ENCODE measurements at places on chromosomes 5 and 9.

GRCh38 chr9:75033791-75034473, 5.8 kb upstream of the CARNMT1 start:
- no peak for DNase-seq

GRCh38 chr5:134132372-134133187, 18.1 kb downstream of the TCF7 start:
- DNase-seq = no peak

GRCh38 chr5:73786043-73786831, 160.2 kb downstream of the ARHGEF28 start:
- no peak for DNase-seq

DNA sequence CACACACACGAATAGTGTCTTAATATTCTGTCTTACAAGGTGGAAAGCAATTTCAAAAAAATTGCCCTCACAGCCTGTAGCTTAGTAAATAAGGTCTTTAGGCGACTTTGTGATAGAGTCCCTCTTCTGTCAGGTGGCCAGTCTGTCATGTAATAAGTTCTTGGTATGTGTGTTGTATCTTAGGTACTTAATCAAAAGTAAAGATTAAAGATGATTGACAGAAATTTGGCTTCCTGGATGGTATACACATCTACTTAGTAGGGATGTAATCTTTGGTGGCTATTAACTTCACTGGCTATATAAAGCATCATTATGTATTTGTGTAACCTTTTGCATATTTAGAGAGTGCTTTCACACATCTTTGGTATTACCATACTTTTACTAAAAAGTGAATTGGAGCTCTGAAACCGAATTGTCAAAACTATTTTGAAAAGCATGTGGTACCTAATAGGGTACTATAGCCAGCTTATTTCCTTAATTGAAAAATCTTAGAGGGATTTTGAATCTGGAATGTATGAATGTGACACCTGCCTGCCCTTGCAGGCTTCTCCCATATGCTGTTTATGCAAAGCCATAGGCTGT, 3.4 kb downstream of the G3BP1 start:
- peak; percentile 77 for DNase-seq

GRCh38 chr5:123033157-123033671, 3.3 kb downstream of the PPIC start:
- DNase-seq = no peak

DNA sequence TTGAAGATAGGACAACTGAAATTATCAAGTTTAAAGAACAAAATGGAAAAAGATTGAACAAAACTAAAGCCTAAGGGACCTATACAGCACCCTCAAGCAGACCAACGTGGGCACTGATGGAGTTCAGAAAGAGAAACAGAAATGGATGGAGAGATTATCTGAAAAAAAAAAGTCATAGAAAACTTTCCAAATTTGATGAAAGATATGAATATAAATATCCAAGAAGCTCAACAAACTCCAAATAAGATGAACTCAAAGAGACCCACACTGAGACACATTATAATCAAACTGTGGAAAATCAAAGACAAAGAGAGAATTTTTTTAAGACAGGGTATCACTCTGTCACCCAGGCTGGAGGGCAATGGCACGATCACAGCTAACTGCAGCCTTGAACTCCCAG, 128.6 kb upstream of the PUM3 start:
- DNase-seq = no peak

GRCh38 chr9:131817627-131818026, 77.8 kb upstream of the RAPGEF1 start:
- DNase-seq = peak; percentile 83

DNA sequence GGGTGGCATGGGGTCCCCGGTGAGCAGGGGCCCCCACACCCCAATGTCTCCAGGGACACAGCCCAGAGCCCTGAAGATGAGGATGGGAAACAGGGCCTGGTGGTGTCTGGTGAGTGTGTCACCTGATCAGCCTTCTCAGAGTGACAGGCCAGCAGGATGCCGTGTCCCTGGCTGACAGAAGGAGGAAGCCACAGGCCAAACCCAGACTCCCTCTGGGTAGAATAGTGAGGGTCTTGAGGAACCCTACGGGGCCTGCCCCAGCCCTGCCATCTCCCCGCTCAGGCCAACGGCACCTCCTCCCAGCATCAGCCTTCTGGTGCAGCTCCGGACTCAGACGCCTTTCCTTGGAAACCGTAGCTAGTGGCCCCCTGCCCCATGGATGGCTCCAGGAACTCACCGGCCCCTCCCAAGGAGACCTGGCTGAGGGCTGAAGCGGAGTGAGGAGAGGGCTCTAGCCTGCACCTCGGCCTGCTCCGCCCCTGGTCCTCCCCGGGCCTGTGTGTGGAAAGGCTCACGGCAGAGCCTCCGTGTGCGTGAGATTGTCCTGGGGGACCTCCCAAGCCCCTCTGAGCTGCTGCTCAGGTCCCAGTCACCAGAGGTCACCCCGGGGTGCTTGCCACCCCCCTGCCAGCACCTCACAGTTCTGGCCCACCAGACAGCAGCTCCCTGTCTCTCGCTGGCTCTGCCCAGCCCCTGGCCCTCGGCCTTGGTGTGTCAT, 6.0 kb downstream of the RALGDS start:
- DNase-seq = peak; percentile 53

DNA sequence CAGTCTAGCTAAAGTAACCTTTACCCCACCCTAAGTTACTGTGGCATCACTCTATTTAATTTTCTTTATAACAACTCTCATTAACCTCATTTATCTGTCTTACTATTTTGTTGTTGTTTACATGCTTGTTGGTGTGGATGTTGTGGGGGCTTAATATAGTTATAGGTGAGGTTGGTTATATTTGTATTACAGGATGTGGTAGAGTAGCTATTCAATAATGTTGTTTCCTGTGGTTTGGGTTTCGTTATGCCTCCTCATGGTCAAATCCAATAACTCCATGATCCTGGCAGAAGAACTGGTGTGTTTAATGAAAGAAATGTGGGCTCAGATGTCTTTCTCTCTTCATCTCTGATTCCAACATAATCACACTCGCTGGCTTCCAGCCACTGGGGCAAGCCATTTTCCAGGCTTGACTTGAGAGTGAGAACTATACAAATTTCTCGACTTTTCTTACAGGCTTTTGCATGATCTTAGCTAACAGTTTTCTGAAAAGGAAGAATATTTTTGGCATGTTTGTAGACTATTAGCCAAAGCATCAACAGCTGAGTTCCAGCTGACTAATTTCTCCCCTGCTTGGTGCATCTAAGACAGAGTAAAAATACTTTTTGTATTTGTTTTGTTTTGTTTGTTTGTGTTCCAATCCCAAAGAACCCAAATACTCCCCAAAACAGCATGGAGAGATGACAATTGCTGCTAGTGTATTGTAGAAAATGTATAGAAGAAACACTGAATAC, 303.7 kb upstream of the PAPPA start:
- no peak for DNase-seq

DNA sequence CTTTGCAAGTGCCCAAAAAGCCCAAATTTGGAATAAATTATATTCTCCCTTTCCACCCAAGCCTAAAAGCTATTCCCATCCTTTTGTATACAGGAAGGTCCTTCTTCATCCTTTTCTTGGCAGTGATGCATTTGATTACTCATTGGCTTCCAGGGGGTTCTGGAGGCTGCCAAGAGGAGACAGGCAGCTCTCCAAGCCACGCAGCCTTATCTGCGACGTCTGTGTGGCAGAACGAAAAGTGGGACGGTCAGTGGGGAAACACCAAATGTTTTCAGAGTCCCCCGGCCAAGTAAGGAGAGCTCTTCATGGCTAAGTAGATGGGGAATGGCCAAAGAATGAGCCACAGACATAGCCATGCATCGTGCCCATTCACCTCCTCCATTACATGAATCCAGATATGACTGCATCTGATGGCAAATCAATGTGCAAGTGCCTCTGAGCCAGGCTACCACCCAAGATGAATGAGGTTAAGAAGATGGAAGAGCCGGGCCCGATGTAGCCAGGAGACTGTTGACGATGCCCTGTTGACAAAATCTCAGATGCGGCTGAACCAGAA, 12.1 kb downstream of the ADAM19 start:
- DNase-seq = no peak

GRCh38 chr5:110401881-110402280, 324.6 kb downstream of the TMEM232 start:
- no peak for DNase-seq

- peak; percentile 98 for DNase-seq
Observed at GRCh38 chr9:131393622-131394463, at the start of gene PRRC2B. Gene PRRC2B, plus strand, starts transcription at chr9:131394086. Its CDS starts 36,059 bp downstream, at chr9:131430145.

DNA sequence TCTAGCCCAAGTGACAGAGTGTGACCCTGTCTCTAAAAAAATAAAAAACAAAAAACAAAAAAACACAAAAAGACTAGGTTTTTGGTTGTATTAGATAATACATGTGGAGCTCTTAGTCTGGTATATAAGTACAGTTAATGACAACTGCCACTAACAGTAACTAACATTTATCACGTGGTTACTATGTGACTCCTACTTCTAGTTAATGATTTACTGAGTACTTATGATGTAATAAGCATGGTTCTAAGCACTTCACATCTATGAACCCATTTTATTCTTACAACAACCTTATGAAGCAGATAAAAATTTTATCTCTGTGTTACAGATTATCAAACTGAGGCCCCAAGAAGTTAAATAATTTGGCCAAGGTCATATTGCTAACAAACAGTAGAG, 6.1 kb upstream of the TMEFF1 start:
- DNase-seq = no peak

- DNase-seq = peak; percentile 25
Observed at GRCh38 chr9:133604214-133604613, 5.0 kb downstream of the FAM163B start.

- peak; percentile 76 for DNase-seq
Observed at GRCh38 chr5:138948471-138949222, 73.5 kb upstream of the LRRTM2 start.

DNA sequence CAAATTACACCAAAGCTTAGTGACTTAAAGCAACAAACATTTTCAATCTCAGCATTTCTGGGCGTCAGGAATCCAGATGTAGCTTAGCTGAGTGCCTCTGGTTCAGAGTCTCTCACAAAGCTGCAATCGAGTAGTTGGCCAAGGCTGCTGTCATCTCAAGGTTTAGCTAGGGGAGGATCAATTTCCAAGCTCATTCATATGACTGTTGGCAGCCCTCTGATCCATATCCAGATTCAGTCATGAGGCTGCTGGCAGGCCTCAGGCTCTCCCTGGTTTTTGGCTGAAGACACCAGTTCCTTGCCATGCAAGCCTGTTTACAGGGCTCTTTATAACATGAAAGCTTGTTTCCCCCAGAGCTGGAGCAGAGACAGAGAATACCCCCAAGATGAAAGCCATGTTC, 419.5 kb upstream of the TLE4 start:
- DNase-seq = no peak

DNA sequence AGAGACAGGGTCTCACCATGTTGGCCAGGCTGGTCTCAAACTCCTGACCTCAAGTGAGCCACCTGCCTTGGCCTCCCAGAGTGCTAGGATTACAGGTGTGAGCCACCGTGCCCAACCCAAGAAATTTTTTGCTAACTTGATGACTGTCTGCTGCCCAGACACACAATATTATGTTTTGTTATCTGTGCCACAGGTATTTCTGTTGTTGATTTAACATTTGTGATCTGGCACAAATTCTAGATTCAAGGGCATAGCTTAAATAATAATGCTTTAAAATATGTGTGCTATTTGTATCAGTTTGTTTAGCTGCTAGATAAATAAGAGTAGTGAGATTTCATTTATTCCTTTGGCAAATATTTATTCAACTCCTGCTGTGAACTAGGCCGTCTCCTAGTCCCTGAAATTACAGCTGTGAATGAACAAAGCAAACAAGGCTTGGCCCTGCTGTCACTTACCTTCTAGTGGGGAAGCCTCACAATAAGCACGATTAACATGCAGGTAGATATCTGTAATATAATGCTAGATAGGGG, 35.3 kb downstream of the GAPVD1 start:
- DNase-seq = no peak

Measured in NCI-H82 (cell line).